Renal cortex interstitium (tissue), 15 donors: ENCODE measurements at places on chromosomes 4 and X.

GRCh38 chr4:155696226-155696625, 29.6 kb downstream of the GUCY1A1 start:
- DNase-seq, result no peak

GRCh38 chr4:152419809-152420208, 116.1 kb downstream of the FBXW7 start:
- DNase-seq, result no peak

- no peak for DNase-seq
Measured at GRCh38 chr4:84547211-84547610, 35.7 kb upstream of the CDS1 start.

DNA sequence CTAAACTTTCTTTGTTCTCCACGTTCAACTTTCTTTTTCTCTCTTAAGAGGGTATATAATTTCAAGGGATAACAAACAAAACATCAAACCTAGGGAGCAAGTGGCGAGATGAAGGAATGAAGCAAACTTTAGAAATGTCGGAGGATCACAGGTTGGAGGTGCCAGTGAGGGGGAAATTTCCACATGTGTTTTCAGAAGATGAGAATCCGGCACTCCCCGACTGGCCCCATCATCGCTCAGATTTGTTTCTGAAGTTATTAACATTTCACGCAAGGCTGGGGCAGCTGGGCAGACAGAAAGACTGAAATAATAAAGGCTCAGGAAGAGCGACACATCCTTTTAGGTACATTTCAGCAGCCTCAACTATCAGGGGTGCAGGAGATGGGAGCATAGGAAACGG, 134.9 kb downstream of the SMIM20 start:
- DNase-seq, result no peak

DNA sequence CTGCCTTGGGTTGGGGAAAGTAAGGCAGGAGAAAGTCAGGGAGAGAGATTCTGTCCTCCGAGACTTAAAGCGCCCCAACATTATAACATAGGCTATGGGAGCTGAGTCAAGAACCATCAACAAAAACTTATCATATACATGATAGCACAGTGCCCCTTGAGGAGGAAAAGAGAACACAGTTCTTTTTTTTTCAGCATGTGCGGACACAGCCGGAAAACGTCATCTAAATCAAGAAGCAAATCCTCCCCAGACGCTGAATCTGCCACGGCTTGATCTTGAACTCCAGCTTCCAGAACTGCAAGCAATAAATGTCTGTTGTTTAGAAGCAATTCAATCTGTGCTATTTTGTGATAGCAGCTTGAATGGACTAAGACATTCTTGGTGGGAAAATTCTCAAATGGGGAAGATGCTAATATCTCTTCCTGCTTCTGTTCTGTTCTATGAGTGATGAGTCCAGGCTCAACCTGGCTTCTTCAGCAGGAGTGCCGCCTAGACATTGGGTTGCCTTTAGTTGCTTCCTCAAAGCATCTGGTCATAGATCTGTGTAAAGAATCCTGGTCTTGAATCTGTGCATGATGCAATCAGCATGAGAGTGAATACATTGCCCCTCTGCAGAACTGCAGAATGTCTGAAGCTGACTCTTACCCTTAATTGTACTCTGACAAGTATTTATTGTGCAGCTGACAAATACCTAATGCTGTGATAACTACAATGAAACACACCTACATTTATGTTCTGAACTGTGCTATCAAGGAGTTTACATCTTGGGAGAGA, 549.8 kb upstream of the PRKX start:
- DNase-seq, result no peak

GRCh38 chr4:183078634-183079033, 20.4 kb upstream of the WWC2 start:
- DNase-seq, result no peak
